ENCODE measurements at places on chromosomes 7 and 10. TPM values are rescaled to one million over a fixed set of nuclear protein-coding genes. Genes with fewer than 3 reads are reported as not detected.

C10orf95 gene
- total RNA-seq: not detected

SCART1 gene
- total RNA-seq: under 0.01 TPM

CALHM1 gene
- total RNA-seq: not detected

SPDYE16 gene
- total RNA-seq: not detected

MYL10 gene
- not detected for total RNA-seq

SLC18A2 gene
- not detected for total RNA-seq

HOXA9 gene
- total RNA-seq: 17.9 TPM

GNAT3 gene
- not detected for total RNA-seq

TMEM26 gene
- total RNA-seq: 0.18 TPM

CACNA2D1 gene
- total RNA-seq: 12.8 TPM

PCDH15 gene
- total RNA-seq: not detected

ADIRF gene
- 35.6 TPM for total RNA-seq

KLF14 gene
- not detected for total RNA-seq

Data from myometrial cell (primary cell).